Left cardiac atrium (tissue), 4 donors: ENCODE measurements at places on chromosomes 12 and 14. TPM values are rescaled to one million over a fixed set of nuclear protein-coding genes. Genes with fewer than 3 reads are reported as not detected.

GRCh38 chr12:106771425-106771824 lies 3.1 kb upstream of the RIC8B start:
- no peak for DNase-seq

GRCh38 chr12:79558924-79559469 lies 131.8 kb downstream of the PAWR start:
- DNase-seq = no peak

- no peak for DNase-seq
Observed at GRCh38 chr12:124774054-124774461, 89.6 kb downstream of the SCARB1 start.

GRCh38 chr12:103676893-103677292 lies 89.8 kb downstream of the STAB2 start:
- no peak for DNase-seq

GRCh38 chr14:104770851-104771272 lies 17.9 kb downstream of the SIVA1 start:
- no peak for DNase-seq

- DNase-seq = no peak
Observed at GRCh38 chr12:56679883-56680575, 8.1 kb downstream of the PTGES3 start.

- no peak for DNase-seq
Observed at GRCh38 chr14:102948698-102949061, 26.2 kb downstream of the AMN start.

GRCh38 chr12:100326208-100326607 lies 30.7 kb upstream of the SLC17A8 start:
- no peak for DNase-seq

GRCh38 chr12:132243596-132244310 lies 85.6 kb downstream of the GALNT9 start:
- DNase-seq = no peak

- no peak for DNase-seq
Observed at GRCh38 chr12:92055877-92056276, 89.8 kb downstream of the BTG1 start.

- no peak for DNase-seq
Observed at GRCh38 chr12:22458298-22458937, 85.9 kb downstream of the C2CD5 start.

DNA sequence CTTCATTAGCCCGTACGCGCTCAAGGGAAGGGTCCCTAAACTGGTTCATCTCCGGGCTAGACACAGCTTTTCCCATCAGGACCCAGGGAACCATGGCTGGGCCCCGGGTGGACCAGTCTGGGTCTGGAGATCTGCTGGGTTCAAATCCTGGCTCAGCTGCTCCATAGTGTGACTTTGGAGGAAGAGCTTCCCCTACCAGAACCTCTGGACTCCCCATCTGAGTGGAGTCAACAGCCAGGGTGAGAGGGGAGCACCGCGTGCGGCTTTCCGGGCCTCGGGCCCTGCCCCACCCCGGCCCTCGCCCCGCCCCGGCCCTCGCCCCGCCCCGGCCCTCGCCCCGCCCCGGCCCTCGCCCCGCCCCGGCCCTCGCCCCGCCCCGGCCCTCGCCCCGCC lies 41.2 kb downstream of the BEGAIN start:
- no peak for DNase-seq

- DNase-seq = no peak
Observed at GRCh38 chr12:116247377-116247776, 30.1 kb downstream of the MED13L start.

DNA sequence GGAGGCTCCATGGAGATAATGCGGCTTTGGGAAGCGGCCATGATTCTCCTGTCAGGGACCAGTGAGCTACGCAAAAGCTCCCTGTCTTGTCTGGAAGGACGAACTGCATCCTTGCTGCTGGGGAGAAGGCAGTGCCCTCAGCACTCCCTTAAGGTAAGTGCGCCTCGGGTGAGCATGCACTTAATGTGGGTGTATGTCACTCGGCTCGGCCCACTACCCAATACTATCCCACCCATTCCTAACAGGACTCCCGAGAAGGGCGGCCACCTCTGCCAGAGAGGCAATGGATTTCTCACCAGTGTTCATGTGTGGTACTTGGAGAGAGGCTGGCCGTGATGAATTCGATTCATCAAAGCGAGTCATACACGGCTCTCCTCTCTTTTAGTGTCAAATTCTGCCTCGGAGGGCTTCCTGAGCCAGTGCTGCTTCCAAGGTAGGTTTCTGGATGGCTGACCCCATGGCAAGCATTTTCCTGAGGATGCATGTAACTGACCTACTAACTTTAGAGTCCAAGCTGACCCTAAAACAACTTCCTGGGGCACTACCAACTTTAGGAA lies 151.7 kb upstream of the RTL1 start:
- no peak for DNase-seq

DNA sequence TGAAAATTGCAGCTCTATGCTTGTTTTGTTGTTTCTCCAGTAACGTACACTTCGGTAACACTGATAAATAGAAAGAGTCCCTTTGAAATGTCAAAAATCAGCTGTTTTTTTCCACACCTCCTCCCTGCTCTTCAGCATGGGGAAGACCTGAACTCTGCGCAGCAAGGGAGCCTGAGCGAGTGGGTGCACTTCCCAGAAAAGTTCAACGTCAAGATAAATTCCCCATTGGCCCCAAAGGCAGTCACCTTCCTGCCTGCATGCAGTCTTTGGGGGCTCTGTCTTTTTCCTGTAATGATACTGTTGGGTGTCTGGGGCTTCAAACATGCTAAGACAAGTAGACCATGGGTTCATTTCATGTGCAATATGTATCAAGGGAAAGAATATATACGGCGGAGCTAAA lies 8.8 kb upstream of the FOXG1 start:
- no peak for DNase-seq

GRCh38 chr14:50451854-50452253 lies 55.2 kb upstream of the CDKL1 start:
- DNase-seq = no peak

DNA sequence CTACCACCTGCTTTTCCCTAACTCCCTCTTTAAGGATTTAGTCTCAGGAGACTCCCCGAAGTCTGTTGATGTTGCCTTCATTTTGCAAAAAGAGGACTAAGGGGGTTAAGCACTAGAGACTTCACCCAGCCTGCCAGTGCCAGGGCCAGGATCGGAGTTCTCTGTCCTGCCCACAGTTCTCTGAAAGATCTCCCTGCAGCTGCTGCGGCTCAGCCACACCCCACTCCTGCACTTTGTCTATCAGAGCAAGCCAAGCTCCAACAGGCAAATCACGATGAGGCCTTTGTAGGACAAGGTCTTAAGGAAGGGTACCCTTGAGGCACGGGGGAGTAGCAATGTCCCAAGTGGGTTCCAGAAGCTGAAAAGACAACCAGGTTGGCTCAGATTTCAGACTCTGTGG lies 148.8 kb upstream of the EGLN3 start:
- DNase-seq = no peak

GRCh38 chr14:93751946-93752655 lies 36.2 kb downstream of the PRIMA1 start:
- DNase-seq = no peak

DNA sequence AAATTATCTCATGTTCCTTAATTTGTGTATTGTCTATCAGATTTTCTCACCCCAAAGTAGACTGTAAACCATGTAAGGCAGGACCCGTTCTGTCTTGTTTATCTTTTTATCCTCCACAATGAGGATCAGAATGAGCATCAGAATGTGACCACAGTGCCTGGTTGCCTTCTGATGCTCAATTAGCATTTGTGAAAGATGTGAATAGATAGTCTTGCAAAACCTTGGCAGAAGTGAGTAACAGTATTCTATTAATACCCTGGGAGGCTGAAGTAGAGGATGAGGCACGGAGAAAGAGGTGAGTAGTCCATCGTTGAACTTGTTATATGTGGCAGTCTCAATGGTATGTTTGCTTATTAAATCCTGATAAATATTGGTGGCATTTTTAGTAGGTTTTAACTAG lies 781.4 kb downstream of the NRXN3 start:
- no peak for DNase-seq

GRCh38 chr12:127078577-127079350 lies 1188.2 kb upstream of the TMEM132C start:
- DNase-seq = no peak

DNA sequence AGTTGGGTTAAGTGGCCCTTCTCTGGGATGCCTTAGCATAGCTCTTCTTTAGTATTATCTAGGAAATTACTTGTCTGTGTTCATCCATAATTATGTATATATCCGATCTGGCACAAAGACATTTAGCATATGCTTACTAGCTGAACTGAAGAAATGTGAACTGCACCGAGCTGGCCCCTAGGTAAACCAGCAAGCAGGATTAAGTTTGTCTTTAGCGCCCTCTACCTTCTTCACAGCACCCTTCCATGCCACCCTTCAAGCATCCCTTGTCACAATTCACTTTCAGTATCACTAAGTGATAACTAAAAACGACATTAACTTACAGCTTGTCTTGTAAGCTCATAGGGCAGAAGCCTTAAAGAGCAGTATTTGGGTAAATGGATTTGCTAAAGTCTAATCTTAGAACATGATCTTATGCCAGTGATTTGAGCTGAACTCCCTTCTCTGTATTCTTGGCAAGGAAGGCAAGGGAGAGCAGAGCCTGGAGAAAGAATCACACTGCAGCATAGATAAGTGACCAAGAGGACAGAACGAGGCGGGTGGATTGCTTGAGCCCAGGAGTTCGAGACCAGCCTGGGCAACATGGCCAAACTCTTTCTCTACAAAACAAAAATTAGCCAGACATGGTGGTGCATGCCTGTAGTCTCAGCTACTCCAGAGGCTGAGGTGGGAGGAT lies 2.6 kb upstream of the HAL start:
- no peak for DNase-seq

- no peak for DNase-seq
Observed at GRCh38 chr12:32124637-32125036, 18.0 kb downstream of the BICD1 start.

GRCh38 chr14:90405755-90406154 lies 8.9 kb downstream of the CALM1 start:
- no peak for DNase-seq

DNA sequence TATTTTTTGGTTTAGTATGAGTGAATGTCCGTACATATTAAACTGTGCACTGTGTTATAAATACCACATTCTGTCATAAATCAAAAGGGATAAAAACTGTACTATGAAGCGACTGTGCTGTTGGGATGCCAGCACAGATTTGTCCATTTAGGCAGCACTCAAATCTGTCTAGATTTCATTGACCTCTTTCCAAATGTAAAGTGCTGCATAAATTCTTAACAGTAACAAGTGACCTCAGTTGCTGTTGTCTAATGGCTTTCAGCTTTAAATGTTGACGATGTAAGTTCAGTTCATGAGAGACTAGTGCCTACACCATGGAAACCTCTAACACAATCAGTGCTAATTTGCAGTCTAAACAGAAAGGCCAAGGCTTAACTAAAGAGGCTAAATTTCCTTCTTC lies 531.4 kb upstream of the LMO3 start:
- DNase-seq = no peak

- DNase-seq = no peak
Observed at GRCh38 chr12:46556105-46556559, 183.6 kb upstream of the SLC38A2 start.

DNA sequence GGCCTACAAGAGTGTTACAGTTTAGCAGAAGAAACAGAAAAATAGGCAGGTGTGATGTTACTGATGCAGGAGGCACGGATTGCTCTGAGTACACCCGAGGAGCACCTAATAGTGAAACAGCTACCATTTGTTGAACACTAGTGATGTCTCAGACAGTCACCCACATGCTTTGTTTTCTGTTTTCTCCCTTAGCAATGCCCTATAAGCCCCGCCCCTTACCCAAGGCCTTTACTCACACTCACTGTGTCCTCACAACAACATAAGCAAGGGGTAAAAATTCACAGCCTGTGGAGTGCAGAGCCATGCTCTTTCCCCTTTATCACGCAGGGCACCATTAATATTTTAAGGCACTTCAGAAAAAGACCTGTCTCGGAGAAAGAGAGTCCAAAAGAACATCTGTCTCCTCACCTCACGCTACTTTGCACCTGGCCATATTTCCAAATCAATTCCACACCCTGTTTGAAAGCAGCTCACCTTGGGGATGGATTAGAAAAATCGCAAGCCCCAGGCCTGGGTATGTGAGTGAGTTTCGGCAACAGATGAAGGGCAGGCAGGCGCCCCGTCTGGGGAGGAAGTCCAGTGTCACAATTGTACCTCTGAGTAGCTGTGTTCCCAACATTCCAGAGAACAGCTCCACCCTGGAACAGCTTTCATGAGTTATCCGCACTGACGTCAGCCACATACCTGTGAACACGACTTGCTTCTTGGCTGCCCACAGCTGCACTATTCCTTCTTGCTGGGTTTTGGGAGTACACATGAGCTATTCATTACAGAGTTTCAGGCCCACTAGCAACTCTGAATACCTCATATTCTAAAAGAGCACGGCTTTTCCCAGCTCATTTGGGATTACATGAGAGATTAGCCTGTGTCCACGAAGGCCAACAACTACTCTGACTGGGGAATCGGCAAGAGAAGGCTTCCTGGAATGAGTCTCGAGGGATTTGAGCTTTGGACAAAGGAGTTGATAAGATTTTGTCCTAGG lies 26.0 kb downstream of the MAPK1IP1L start:
- DNase-seq = no peak

DNA sequence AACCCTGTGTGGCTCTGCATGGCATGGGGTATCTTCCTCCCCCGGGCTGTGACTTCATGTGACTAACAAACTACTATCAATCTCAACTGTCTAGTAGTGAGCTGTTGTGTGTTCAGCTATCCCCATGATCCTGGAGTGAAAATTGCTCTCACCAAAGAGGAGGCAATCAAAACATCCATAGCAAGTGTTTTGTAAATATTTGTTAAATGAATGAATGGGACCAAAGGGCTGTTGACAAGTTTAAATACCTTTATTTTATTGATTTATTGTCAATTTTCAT lies 138.1 kb upstream of the CPM start:
- no peak for DNase-seq

- no peak for DNase-seq
Observed at GRCh38 chr12:95473231-95473883, 595 bp upstream of the METAP2 start.

GRCh38 chr12:77079631-77080030 lies 14.3 kb upstream of the E2F7 start:
- DNase-seq = no peak

DNA sequence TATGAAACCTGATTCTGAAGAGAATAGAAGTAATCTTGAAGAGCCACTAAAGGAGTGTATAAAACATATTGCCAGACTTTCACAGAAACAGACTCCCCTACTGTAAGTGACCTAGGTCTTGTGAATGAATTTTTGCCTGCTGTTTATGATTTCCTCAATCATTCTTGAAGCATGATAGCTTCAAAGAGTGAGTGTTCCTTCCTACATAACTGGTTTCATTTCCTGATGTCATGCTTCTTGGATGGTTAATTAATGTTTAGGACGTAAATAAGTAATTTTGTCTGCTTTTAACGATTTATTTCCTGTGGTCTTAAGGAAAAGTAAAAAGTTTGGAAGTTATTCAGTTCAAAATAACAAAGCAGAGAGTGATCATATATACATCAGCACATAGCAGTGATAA lies 129.8 kb downstream of the PIK3C2G start:
- DNase-seq = no peak

Gene MEG3
- 26.3 TPM for total RNA-seq

Gene FAM181A
- total RNA-seq = not detected

Gene SYCP3
- total RNA-seq = not detected

Gene CEBPE
- not detected for total RNA-seq

Gene SYNE3
- 24.6 TPM for total RNA-seq

Gene CATSPERB
- 2.3 TPM for total RNA-seq

Gene ZBTB1
- 23.7 TPM for total RNA-seq

Gene INHBE
- not detected for total RNA-seq

Gene RD3L
- total RNA-seq = 11.6 TPM

Gene HSPA2
- total RNA-seq = 29.8 TPM

Gene CHGA
- not detected for total RNA-seq

Gene POU6F1
- 8.3 TPM for total RNA-seq

Gene KRT74
- total RNA-seq = not detected

Gene CLEC6A
- total RNA-seq = not detected

Gene ASIC1
- 1.2 TPM for total RNA-seq
